ENCODE measurements at places on chromosomes 6 and 20. TPM values are rescaled to one million over a fixed set of nuclear protein-coding genes. Genes with fewer than 3 reads are reported as not detected.

- DNase-seq, result peak; percentile 98
These were observed 30.0 kb upstream of the AKIRIN2 start for GRCh38 chr6:87731818-87732661.

GRCh38 chr6:137291441-137291840, 72.3 kb upstream of the IFNGR1 start:
- DNase-seq, result peak; percentile 63

FGD2 gene
- 5.1 TPM for polyA plus RNA-seq

DNA sequence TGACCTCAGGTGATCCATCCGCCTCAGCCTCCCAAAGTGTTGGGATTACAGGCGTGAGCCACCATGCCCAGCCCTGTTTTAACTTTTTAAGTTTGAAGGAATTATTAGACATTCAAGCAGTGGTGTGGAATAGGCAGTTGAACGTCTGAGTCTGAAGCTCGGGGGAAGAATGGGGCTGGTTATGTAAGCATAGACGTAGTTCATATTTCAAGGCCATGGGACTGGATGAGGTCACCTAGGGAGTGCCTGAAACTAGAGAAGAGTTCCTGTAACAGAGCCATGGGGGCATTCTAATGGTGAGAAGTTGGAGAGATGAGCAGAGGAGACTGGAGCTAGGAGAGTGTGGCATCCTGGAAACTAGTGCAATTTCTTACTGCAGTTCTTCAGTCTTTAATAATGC, 6.4 kb downstream of the CDKAL1 start:
- no peak for DNase-seq

GRCh38 chr6:74741646-74742045, 464.2 kb downstream of the COL12A1 start:
- peak; percentile 37 for DNase-seq

- DNase-seq, result no peak
These were observed 35.4 kb downstream of the PIM1 start for GRCh38 chr6:37205175-37205996.
